ENCODE measurements at places on chromosomes 16 and 17.
A peak's percentile ranks its signal among the peaks of the same experiment; 100 is the strongest.

GRCh38 chr17:33210285-33210684 lies 82.8 kb downstream of the ASIC2 start:
- DNase-seq = no peak

GRCh38 chr16:66652661-66653360 lies 43.7 kb downstream of the CMTM4 start:
- no peak for DNase-seq

DNA sequence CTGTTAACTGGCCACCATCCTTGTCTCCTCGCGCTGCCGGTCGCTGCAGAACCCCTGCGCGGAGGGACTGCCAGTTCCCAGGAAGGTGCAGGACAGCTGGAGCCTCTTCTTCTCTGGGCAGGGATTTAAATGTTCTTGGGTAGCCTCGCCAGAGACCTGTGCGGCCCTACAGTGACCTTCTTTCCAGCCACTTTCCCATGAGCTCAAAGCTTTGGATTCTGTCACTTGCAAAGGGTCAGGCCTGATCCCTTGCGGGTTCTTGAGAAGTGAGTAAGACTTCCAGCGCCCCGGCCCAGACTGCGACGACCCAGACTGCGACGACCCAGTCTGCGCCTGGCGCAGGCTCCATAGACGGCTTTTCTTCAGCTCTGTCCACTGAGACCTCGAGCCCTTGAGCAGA lies 1.4 kb upstream of the SLFN5 start:
- DNase-seq = no peak

DNA sequence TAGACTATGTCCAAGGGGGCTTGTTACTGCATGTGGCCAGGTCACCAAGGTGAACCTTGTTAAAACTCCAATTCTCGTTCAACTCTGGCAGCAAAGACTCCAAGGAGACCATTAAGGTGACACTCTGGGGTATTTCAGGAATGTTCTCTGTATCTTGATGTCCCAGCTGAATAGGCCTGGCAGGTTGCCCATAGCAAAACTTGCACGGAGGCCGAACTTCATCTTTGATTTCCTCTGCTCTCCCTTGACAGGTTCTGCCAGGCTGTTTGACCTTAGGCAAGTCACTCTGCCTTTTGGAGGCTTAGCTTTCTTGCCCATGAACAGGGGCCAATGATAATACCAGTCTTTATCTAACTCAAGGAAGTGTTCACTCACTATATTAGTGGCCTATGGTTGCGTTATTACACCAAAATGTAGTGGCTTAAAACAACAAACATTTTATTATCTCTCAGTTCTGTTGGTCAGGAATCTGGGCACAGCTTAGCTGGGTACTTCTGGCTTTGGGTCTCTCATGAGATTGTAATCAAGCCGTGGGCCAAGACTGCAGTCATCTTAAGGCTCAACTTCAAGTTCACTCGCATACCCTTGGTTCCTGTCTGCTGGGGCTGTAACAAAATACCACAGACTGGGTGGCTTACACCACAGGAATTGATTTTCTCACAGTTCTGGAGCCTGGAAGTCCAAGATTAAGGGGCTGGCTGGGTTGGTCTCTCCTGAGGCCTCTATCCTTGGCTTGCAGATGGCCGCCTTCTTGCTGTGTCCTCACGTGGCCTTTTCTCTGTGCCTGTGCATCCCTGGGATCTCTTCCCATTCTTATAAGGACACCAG lies 168.5 kb downstream of the UTP18 start:
- no peak for DNase-seq

- DNase-seq = no peak
Measured at GRCh38 chr17:78357672-78358537, 2.0 kb downstream of the SOCS3 start.

DNA sequence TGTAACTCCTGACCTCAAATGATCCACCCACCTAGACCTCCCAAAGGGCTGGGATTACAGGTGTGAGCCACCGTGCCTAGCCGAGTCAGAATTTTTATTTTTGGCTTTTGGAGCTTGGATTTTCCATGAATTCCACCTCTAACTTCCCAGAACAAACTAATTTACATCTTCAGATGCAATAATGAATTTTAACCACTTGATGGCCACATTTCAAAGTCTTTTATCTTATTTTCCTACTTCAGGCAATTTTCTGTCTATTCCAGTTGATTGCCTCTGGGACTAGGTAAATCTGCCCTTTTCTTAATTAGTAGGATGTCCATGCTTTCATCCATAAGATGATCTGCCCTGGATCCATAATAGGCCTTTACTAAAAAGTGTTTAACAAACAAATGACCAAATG lies 156.4 kb upstream of the ANKFN1 start:
- DNase-seq = no peak

- peak; percentile 85 for DNase-seq
Measured at GRCh38 chr16:90046971-90047713, 27.9 kb upstream of the DBNDD1 start.
